ENCODE measurements at places on chromosomes 7 and 10.

- DNase-seq = no peak
Observed at GRCh38 chr10:132575320-132576201, 38.0 kb downstream of the INPP5A start.

- DNase-seq = no peak
Observed at GRCh38 chr10:91589015-91589657, 43.7 kb downstream of the PPP1R3C start.

- DNase-seq = no peak
Observed at GRCh38 chr10:102281102-102281487, 35.8 kb downstream of the GBF1 start.

GRCh38 chr10:63266391-63267316, 133.5 kb downstream of the NRBF2 start:
- DNase-seq = no peak

- DNase-seq = no peak
Observed at GRCh38 chr10:3085785-3086567, 18.6 kb downstream of the PFKP start.

DNA sequence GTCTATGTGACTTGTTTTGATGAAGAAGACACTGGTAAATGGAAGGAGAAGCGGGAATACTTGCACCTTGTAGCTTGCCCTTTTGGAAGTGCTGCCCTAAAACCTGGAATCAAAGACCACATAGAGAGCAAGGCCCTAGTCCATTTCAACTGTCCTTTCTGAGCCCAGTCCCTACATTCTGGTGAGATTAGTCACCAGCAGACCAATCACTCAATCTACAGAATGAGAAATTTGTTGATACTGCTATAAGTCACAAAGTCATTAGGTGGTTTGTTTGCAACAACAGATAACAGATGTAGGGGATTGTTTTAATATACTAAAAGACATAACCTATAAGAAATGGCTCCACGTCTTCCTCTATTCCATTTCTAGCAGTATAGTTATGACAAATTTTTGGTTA, 33.6 kb downstream of the WASL start:
- DNase-seq = no peak

DNA sequence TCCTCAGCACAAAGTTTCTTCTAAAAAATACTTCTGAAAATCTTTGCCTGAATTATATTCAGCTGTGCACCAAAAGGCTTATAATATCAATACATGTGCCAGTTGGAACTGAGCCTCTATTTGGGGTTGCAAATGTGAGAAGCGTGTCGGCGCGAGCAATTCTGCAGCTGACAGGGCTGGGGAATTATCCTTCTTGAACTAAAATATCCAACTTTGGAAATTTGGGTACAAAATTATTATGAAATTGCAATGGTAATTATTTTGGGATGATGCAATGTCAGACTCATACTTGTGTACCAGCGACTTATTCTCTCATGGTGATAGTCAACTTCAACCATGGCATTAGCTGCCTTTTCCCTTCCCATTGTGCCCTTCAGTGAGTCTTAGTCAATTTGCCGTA, 507.0 kb upstream of the KLF6 start:
- DNase-seq = no peak

DNA sequence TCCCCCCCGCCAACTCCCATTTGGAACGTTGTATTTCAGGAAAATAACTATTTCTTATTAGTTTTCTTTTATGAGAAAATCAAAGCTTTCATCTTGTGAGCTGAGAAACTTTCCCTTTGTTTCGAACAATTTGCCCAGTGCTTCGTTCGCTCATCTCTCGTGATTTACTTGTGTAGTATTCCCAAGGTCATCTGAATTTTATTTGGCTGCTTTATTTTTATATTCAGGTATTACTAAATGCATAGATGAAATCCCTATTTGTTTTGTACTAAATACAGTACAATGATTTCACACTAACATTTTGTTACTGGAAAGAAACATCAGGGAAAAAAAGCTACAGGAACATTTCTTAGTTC, 12.0 kb upstream of the EBLN1 start:
- DNase-seq = no peak

GRCh38 chr10:133260895-133261725, 15.6 kb downstream of the ADAM8 start:
- DNase-seq = peak; percentile 71

- no peak for DNase-seq
Observed at GRCh38 chr10:67772894-67773511, 65.0 kb downstream of the DNAJC12 start.

DNA sequence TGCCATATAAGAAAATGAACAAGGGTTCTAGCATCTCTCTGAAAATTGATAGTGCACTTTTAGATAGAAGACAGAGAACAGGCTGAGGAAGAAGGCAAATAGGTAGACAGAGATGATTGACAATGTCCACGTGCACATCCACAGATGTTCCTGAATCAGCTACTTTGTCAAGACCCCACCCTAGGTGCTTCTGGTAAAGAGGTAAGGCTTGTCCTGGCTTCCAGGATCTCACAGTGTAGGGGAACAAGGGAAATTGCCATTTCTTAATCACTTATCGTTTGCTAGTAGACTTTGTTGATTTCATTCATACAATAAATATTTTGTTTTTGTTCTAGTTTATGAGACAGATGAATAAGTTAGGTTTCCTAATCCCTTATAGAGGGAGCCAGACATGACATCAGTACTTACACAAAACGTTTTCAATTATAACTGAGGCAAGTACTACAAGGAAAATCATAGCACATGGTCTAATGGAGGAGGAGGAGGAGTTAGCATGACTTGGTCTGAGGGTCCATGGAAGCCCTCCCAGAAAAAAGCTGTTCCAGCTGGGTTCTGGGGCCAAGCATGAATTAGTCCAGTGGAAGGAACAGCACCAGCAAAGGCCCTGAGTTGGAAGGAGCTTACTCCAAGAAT, 115.9 kb upstream of the ARID5B start:
- no peak for DNase-seq

DNA sequence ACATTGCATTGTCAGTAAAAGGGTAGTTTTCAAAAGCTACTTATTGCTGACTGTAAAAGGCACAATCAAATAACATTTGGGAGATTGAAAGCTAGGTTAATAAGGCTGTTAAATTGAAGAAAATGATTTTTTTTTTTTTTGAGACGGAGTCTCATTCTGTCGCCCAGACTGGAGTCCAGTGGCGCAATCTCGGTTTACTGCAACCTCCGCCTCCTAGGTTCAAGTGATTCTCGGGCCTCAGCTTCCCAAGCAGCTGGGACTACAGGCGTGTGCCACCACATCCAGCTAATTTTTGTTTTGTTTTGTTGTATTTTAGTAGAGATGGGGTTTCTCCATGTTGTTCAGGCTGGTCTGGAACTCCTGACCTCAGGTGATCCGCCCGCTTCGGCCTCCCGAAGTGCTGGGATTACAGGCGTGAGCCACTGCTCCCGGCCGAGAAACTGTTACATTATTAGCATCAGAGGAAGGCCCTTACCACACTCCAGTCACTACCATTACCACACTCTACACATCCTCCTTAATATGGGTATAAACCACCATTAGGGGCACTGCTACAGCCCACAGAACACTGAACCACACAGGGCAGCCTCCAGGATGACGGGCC, 1.0 kb downstream of the CYP51A1 start:
- no peak for DNase-seq

GRCh38 chr10:132397036-132397541, at the start of gene PWWP2B:
PWWP2B (plus strand) TSS chr10:132397200; CDS start chr10:132397227, 27 bp downstream.
- DNase-seq = peak; percentile 85

DNA sequence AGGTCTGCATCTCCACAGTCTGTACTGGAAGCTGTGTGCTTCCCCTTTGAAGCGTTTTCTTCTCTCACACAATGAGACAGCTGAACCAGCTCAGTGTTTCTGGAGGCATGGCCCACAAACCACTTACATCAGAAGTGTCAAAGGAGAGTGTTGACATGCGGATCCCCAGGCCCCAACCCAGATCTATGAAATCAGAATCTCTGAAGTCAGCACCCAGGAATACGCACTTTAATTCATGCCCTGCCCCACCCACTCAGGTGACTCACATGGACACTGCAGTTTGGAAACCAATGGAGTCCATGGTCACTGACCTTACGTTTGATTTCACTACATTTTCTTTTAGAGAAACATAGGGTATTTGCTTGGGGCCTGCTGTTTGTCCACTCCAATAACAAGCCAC, 19.0 kb downstream of the TLL2 start:
- DNase-seq = no peak

DNA sequence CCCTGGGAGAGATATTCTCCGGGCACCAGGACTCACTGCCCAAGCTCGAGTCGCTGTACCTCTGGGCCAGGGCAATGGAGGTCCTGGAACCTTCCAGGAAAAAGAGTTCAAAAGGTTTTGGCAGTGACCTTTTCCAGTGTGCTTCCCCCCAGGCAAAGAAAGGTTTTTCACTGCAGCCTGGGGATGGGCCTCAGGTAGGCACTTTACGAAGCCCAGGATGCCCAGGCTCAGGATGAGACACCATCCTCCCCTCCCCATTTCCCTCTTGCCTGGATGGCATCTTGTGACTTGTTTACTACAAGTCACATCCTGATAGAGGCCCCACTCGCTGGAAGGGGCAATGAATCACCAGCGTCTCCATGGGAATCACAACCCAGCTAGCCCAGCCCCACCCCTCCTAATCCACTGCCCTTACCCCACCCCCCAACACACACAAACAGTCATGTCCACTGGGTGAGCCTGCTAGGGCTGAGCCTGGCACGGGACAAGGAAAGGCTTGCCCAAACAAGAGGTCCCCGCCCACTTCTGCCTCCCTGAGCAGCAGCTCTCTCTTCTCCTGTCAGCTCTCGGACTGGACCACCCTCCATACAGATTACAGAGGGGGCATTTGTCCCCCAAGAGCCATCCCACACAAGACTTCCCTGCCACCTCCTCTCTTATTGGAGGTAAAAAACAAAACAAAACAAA, 93.8 kb upstream of the SMNDC1 start:
- no peak for DNase-seq

DNA sequence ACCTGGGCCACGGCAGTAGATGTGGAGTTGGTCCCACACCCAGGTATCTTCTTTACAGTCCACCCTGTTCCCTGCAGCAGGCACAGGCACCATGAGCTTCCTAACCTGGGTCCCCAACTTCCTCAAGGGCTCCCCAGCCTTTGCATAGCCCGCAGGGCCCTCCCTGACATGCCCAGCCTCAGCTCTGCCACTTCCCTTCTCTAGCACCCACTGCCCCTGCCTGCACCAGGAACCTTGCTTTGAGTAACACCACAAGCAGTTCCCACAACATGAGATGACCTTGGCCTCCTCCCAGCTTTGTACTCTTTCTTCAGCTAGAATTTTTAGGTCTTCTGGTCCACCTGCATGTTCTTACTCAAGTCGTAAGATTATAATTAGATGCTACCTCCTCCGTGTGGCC, 92.2 kb upstream of the ZPBP start:
- no peak for DNase-seq

DNA sequence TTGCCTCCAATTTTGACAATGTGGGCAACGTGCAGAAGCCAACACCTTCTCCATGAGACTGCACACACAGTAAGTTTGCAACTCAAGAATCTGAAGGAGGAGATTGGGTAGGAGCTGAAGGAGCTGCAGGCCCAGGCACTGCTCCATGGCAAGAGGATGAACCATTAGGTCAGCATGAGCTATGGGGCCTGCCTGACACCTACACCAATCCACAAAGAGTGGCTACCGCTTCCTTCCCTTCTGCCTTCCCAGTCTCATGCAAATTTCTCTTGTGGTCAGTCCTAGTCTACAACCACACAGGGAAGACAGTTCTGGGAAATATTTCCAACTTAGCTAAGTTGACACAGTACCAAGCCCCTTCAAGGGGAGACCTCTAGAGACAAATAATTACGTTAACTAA, 142.0 kb upstream of the ADO start:
- DNase-seq = no peak

DNA sequence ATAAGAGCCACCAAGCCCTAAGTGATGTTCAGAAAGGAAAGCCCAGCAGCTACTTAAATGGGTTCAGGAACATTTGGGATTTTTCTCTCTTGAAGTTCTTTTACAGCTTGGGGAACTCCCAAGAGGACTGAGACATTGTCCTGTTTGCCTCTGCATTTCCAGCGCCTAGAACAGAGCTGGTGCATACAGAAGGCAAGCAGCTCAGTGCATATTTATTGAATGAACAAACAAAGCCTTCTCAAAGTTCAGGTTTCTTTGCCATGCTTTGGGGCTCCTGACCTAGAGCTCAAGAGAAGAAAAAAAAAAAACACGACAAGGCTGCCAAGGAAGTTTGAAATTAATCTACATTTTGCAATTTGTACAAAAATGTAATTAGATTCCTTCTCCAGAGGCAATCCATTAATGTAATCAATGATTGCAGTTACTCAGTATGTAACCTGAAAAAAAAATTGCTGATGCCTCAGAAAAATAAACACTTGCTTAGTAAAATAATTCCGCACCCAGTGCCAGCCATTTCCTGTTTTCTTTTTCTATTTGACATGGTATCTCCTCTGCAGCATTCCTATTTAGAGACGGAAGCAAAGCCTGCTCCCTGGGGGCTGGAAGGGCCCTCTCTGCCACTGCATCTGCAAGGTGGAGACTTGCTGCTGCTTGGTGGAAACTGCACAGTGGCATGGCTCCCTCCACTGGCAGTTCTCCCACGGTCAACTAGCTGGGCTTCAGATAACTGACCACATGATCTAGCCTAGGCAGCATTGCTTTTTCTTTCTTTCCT, 157.3 kb downstream of the TMEM178B start:
- no peak for DNase-seq

DNA sequence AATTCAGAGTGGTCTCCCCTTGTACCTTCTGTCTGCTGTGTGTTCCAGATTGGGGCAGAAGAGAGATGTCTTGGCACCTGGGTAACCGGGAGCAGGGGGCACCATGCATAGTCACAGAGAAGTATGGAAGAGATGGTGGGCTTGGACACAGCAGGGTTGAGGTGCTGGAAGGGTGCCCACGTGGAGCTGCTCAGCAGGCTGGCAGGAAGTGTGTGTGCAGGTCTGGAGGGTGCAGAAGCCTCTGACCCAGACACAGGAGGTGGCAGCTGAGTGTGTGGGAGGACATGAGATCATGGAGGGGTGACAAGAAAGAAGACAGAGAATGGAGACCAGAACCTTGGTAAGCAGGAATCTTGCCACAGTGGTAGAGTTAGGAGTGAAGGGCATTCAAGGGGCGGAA, 42.3 kb upstream of the DUSP5 start:
- DNase-seq = no peak

- DNase-seq = no peak
Observed at GRCh38 chr7:4883033-4883371, 514 bp downstream of the RADIL start.

GRCh38 chr7:143085109-143085508, 33.0 kb downstream of the OR6V1 start:
- no peak for DNase-seq

DNA sequence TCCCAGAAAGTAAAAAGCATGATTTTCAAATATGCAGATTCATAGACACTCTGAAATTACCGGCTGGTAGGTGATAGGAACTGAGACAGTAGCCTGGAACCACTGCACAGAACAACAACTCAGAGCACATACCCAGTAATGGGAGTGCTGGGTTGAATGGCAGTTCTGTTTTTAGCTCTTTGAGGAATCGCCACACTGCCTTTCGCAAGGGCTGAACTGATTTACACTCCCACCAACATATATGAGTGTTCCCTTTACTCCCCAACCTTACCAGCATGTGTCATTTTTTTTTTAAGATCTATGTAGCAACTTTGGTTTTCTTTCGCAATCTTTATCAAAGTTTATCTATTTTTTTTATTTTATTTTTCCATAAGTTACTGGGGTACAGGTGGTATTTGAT, 358.8 kb downstream of the CALN1 start:
- no peak for DNase-seq

GRCh38 chr7:139829775-139830117, 682 bp downstream of the TBXAS1 start:
- DNase-seq = no peak

Measured in frontal cortex (tissue), 4 donors.